Thymus (tissue), 14 donors: ENCODE measurements at places on chromosomes 7 and 10.

- no peak for DNase-seq
These were observed 165.3 kb downstream of the WNT2 start for GRCh38 chr7:117157241-117158209.

- DNase-seq, result no peak
These were observed 11.8 kb downstream of the TMEM72 start for GRCh38 chr10:44922796-44923545.

DNA sequence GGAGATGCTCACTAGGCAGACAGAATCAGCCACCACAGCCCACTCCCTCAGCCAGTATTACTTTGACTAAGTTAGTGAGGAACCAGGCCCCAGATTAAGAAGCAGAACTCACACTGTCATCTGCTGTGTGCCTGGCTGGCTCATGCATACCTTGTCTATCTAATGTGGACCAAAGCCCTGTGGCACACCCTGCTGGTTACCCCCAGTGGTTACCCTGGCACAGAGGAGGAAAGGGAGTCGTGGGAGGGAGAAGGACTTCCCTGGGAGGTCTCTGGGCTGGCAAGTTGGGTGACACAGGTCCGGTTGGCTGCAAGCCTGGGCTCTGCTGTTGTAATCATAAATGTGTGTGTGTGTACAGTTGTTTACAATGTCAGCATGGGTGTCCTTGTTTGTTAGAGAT, 7.5 kb upstream of the SH2D4B start:
- DNase-seq, result no peak

- DNase-seq, result no peak
These were observed 104.3 kb downstream of the UBE2H start for GRCh38 chr7:129848436-129848835.

GRCh38 chr10:91884536-91884935, 24.8 kb downstream of the FGFBP3 start:
- no peak for DNase-seq

DNA sequence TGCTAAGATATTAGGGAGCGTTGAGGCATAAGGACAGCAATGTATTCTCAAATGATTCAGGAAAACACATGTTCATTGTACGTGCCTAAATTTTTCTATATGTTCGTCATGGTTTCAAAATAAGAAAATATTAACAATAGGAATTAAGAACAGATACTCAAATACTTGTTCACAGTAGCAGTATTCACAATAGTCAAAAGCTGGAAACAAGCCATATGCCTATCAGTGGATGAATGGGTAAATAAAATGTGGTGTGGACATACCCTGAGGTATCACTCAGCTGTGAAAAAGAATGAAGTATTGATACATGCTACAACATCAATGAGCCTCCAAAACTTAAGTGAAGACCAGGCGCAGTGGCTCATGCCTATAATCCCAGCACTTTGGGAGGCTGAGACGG, 84.7 kb upstream of the PTER start:
- DNase-seq, result no peak

GRCh38 chr10:93173967-93174845, 100.5 kb downstream of the CYP26A1 start:
- no peak for DNase-seq

DNA sequence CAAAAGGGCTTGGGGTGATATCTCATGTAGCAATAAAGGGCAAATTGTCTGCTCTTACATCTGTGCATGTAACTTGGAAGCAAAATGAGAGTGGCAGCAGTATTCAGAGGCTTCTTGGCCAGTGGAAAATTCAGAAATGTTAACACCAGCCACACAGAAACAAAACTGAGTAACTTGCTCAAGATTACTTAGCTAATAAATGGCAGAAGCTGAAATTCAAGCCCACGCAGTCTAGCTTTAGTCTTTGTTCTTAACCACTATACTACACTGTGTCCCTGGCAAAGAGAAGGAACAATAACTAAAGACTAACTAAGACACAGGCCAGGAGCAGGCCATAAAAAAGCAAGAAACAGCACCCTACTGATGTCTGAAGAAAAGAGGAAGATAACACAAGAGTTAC, 185.9 kb upstream of the ASAH2 start:
- DNase-seq, result no peak

DNA sequence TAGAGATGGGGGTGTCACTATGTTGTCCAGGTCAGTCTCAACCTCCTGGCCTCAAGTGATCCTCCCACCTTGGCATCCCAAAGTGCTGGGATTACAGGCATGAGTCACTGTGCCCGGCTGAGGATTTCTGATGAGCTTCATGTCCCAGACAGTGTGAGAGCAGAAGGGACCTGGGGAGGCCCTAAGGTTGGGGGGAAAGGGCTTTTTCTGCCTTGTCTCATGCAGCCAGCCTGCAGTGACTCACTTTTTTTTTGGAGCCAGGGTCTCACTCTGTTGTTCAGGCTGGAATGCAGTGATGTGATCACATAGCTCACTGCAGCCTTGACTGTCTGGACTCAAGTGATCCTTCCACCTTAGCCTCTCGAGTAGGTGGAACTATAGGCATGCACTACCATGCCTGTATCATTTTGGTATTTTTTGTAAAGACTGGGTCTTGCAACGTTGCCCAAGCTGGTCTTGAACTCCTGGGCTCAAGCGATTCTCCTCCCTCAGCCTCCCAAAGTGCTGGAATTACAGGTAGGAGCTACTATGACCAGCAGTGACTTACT, 14.6 kb downstream of the COL26A1 start:
- no peak for DNase-seq
